ENCODE measurements at places on chromosomes 5 and 9.

- DNase-seq = no peak
These were observed 8.1 kb upstream of the SLC38A9 start for GRCh38 chr5:55720188-55720703.

- DNase-seq = no peak
These were observed 174.0 kb downstream of the MAN2A1 start for GRCh38 chr5:109863752-109864151.

DNA sequence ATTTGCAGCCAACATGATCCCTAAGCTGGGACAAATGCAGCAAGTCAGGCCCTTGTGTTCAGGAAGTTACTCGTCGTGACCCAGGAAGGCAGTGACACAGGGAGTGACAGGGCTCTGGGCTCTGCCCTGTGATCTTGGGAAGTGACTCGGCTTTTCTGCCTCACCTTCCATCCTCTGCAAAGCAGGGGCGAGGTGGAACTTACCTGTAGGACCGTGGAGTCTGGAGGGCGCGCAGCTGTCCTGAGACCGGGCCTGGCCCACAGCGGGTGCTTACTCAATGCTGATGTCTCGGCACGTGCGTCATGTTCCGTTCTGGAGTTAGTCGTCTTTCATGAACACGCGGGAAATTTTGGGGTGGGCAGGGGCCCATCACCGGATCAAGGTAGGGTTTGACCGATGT is 22.8 kb upstream of the LPCAT1 start:
- no peak for DNase-seq

DNA sequence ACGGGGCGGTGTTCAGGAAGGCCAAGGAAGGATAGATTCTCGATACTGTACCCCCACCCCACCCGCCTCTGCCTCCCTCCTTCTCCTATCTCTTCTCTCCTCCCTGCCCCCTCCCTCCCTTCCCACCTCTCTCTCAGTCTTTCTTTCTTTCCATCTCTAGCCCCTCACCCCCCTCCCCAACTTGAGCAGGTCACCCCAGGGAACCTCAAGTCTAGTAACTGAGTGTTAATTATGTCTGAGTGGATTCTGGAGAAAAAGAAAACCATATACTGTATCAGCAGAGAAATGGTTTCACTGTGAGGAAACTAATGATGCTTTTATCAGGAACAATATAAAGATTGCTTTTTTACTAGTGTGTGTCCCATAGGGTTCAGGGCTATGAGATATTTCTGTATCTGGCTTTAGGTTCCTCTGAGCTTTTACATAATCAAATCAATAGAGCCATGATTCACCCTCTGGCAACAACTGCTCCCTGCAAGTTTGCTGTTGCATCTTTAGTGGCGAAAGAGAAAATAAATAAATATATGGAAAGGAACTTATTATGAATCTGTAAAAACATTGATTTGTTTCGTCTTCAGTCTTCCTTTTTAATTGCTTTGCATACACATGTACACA is 639.7 kb downstream of the CCDC171 start:
- no peak for DNase-seq

DNA sequence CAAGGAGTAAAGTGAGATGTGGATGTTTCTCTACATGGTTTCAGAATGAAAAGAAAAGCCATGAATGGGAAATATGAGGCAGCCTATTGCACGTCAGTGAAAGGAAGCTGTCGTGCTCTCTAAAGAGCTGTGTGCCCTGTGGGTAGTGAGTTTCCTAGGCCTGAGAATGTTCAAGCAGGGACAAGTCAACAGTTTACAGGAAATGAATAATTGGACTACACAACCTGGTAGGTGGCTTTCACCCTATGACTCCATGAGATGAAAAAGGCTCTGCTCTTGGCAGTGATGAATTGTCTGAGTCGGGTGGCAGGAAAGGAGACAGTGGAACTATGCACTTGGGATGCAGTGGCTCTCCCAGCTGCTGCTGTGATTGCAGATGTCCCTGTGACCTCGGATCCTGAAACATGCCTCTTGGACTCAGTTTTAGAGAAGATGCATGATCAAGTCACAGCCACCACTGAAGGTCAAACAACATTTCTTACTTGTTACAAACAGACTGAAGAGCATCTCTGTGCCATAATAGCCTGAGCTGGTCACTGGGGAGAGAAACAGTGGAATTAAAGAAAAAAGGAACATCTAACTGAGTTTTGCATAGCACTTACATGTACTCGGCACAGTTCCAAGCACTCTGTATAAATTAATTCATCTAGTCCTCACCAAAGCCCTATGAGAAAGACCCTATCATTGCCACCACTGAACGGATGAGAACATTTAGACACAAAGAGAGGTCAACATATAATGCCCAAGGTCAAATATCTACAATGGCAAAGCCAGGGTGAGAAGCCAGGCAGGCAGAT is 293.7 kb downstream of the SPOCK1 start:
- DNase-seq = no peak

DNA sequence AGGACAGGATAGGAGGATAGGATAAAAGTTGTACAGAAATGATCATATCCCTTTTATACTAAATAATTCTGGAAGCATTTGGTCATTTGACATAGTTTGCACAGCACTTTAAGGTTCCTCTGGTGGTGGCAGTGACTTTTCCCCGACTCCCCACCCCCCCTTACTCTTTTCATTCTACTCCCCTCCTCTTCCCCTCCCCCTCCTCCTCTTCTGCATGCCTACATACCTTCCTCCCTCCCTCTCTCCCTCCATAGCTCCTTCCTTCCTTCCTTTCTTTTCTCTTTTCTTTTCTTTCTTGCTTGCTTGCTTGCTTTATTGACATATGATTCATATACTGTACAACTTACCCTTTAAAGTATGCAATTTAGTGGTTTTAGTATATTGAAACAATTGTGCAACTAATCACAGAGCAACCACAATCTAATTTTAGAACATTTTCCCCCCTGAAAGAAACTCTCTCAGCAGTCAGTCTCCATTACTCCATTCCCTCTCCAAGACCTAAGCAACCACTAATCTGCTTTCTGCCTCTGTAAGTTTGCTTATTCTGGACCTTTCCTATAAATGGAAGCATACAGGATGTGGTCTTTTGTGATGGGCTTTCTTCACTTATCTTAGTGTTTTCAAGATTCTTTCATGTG is 159.0 kb downstream of the HACD4 start:
- DNase-seq = no peak

DNA sequence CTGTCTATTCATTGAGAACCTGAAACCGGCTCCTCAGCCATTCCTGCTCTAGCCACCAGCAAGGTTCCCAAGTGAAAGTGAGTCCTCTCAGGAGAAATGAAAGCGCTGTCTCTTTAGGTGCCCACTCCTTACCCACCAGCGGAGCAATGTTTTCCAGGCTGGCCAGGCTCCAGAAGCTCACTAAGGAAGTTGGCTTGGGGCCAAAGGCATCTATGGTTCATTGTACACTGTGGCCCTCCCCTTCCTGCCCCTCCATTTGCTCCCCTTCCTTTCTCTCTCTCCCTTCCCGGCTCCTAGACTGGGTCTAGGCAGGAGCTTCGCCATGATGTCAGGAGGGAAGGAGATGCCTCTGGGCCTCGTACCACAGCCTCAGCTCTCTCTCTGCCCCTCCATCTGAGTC is 1.1 kb upstream of the GABRP start:
- DNase-seq = no peak

All from CD4-positive, alpha-beta T cell treated with Interleukin-15 for 1 hour (primary cell).